IPS DF 6.9 (cell line): ENCODE measurements at places on chromosomes 6 and 20.
A peak's percentile ranks its signal among the peaks of the same experiment; 100 is the strongest.

DNA sequence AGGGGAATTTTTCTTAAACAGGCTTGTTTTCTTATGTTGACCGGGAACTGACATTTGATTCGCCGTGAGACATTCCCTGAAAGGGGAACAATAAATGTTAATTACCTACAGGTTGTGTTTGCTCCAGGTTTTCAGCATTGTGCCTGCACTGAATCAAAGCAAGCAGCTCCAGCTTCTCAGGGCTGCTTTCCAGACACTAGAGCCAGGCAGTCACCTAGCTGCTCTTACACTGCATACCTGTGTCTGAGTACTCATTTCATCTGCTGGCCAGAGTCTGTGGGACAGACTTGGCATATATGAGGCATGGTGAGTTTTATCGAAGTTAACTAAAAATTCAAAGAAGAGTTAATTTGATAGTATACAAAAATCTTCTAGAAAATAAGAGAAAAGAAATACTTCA lies 951.8 kb upstream of the MAP3K7 start:
- no peak for DNase-seq

DNA sequence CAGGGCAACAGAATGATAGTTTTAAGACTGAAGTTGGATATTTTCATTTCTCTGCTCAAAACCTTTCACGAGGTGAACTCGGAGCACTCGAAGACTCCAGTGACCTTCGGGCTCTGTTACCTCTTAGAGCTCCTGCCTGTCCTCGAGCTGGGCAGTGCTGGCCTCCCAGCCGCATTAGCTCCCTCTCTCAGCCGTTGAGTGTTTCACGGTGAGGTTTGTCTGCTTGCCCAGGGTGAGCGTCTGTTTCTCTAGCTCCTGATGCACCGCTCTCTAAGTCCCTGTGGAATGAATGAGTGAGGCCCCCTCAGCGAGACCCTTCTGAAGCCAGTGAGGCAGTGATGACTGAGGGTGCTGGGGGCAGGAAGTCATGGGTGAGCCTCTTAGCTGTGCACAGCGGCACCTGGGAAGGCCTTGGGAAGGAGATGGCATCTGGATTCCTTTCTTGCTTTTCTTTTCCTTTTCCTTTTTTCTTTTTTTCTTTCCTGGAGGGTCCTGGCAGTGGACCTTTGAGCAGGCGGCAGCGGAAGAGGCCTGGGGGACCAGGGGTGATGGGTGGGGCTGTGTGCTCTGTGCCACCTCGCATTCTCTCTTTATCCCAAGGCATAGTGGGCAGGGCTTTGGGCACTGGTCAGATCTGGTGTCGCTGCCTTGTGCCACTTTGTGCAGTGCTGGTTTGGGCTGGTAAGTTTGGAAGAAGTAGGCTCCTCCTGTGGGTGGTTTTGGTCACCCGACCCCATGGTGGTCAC lies 2.2 kb downstream of the PSMG4 start:
- DNase-seq = no peak

- peak; percentile 81 for DNase-seq
These were observed 132.2 kb downstream of the OGFRL1 start for GRCh38 chr6:71420693-71421328.

GRCh38 chr20:53002786-53003185 lies 30.6 kb downstream of the TSHZ2 start:
- DNase-seq = no peak

DNA sequence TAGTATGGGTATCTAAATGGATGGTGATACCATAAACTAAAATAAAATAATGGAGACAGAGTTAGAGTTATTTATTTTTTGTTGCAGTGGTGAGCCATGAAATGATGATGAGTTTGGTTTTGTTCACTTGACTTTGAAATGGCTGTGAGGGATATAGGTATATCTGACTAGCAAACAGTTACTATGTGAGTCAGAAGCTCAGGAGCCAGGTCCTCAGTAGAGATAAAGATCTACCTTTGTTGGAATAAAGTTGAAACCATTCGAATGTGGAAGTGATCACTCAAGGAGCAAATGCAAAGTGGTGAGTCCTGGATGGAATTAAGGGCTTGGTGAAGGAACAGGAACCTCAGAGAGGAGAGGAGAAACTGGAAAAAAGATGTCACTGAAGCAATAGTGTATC lies 86.0 kb upstream of the TPD52L1 start:
- DNase-seq = no peak

GRCh38 chr6:157134402-157135047 lies 188.8 kb downstream of the TMEM242 start:
- no peak for DNase-seq

DNA sequence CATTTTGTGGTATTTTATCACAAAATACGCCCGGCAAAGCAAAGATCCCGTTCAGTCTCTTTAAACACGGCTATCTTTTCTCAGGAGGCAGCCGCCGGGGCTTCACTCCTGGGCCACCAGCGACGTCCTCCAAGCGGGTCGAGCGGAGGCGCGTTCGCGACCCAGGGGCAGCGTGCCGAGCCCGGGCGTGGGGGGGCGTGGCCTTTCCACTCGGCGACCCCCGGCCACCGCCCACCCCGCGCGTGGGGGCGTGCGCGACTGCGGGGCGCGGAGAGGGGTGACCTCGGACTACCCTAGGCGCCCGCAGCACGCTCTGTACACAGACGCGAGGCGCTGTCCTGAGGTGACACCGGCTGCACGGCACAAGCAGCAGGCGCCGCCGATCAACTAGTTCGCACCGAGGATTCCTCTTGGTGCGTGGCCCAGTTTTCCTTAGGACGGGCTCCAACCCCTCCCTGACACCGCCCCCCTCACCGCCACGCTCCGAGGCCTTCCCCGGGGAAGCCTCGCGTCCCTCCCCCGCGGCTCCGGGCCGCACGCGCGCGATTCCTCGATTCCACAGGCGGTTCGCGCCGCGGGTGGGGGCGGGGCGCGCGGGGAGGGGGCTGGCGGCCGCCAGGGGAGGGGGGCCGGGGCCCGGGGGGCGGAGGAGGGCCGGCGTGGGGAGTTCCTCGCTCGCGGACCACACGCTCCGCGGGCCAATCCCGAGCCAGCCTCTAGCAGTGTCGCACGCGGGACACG lies 1.1 kb upstream of the JARID2 start:
- no peak for DNase-seq

DNA sequence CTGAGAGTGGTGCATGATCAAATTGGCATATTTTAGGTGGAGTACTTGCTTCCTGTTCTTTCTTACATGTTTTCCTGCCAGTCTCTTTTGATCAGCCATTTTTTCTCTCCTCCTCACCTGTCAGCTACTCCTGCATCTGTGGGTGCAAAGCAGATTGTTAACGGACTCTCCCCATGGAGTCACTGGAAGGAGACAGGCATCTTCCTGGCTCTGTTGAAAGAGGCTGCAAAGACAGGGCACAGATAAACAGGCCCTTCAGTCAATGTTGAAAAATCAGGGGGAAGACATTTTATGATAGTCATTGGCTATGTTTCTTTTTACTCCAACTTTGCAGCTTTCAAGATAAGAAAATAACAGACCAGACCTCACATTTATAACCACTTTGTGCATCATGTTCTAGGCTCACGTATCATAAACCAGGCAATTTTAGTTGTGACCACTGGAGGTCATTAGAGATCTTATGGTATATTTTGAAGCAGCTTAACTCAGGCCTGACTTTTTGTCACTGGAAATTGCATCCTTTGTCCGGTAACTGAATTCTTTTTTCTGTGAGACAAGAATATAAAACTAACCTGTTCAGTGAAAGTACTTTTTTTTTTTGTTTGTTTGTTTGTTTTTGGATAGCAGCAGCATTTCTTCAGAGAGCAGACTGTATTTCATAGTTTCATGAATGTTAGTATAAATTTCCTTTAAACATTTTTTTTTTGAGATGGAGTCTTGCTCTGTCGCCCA lies 20.1 kb downstream of the ECT2L start:
- DNase-seq = no peak

DNA sequence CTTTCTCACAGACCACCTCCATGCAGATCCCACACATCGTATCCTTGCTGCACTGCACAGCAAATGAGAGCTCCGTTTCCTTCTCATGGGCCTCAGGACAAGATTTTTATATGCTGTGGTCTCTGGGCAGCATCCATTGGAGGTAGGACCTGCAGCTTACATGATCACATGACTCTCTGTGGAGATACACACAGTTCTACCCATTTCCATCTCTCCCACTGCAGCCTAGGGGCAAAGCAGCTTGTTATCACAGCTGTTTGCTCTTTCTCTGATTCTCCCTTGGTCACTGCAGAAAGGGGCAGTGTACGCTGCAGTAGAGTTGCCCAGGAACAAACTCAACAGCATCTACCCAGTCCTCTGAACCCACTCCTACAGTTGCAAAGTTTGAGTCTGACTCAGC lies 48.9 kb downstream of the ZNF334 start:
- no peak for DNase-seq

- DNase-seq = peak; percentile 85
These were observed at the start of the genes DYNLT2 and ERMARD for GRCh38 chr6:169751242-169752073. TSS of gene DYNLT2 (minus strand) at chr6:169751572. CDS start at chr6:169751458, 114 bp downstream. TSS of gene ERMARD (plus strand) at chr6:169751622. CDS start at chr6:169751658, 36 bp downstream.

- DNase-seq = no peak
These were observed 9.9 kb downstream of the ATXN1 start for GRCh38 chr6:16751251-16751946.

GRCh38 chr6:125871365-125871764 lies 80.6 kb downstream of the NCOA7 start:
- no peak for DNase-seq

GRCh38 chr6:38138374-38138773 lies 318.8 kb downstream of the ZFAND3 start:
- DNase-seq = peak; percentile 66

DNA sequence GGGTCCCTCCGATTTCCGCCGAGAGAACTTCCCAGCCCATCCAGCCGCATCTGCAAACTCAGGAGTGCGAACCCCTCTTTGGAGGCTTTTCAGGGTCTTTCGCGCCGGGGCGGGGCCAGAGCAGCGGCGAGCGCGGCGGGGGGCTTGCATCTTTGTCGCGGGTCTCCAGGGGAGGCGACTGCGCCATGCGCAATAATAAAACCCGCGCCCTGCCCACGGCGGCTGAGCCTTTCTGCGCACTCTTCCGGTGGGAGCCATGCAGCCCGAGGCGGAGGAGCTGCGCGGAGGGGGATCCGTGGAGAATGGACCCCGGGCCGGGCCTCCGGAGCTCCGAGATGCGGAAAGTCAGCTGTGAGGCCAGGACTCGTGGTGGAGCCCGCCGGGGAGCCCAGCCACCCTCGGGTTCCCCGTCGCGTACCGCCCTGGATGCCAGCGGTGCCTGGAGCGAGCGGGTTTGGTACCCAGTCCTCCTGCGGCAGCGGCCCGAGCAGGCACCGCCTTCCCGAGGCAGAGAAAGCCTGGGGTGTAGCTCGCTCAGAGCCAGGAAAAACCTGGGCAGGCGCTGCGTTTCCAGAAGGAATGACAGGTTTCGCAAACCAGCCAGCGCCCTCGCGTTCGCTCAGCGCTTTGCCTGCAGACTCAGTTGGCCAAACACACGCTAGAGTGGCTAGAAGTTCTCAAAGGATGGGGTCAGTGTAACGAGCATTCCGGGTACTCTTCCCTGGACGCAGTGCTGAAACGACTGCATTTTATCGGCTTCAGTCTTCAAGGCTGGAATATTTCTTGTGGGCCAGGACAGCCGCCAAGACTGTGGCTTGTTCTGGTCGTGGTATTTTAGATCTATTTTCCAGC lies 1.2 kb downstream of the AKAP12 start:
- DNase-seq = no peak

DNA sequence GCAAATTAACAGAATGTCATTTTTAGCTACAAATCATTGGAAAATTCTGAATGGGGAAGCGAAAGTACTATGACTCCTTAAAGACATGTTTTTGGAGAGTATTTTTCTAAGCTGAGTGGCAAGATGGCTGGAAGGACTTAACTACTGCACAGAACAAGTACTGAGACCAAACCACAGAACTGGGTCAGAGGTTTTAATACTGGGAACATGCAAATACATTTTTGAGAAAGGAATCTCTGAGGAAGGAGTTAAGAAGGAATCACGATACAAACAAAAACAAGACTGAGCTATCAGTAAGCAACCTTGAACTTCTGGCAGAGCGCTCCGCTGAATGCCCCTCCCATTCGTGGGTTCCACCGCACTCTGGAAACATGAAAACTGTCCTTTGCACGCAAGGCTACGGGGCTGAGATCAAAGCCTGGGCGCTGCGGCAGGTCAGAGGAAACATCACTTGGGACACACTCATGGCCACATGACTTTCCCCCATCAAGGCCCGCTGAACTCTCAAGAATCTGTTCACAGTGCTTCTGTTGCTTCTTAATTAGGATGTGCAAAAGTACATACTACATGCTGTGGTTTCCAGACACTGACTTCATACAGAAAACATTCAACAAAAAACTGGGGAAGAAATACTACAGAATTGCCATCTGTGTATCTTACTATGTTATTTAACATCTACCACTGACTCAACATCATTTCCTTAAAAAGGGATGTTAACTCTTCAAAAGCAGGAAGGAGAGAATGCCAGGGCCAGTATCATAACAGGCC lies 27.8 kb downstream of the SLC23A2 start:
- no peak for DNase-seq

DNA sequence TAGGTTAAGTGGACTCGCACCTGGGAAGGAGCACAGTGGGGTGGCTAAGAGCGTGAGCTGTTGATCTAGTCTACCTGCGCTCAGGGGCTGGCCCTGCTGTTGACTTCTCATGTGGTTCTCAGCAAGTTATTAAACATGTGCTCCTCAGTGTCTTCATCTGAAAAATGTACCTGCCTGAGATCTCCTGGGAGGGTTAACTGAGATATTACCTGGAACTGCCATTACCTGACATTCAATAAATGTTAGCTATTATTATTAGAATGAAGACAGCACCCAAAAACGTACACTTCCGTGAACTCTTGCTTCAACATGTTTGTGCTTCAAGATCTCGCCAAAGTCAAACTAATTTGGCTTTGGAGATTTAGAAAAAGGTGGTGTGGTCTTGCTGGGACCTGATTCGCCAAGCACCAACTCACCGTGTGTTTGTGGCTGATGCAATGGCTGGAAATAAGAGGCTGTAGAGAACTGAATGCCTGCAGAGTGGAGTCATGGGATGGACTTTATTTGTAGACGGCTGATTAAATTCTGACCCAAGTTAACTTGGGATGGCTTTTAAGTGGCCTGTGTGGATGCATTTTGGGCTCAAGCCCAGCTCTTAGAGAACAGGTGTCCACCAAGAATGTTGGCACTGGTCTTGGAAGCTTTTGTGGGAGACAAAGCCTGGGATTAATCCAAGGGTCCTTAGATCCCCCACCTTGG lies 692.9 kb downstream of the QKI start:
- no peak for DNase-seq

DNA sequence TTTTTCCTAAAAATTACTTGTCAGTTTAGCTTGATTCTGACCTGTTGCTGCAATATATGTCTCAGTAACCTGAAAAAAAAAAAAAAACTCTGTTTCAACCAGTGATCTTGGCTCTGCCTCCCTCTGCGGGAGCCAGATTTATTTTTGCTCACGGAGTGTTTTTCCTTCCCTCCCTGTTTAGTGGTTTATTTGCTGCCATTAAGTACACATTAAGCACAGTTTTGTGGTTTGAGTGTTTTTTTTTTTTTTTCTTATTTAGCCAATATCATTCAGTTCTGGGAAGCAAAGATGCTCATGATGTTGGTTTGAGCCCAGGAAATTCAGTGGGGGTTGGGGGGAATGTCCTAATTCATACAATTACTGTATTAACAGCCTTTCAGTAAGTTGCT lies 110.1 kb upstream of the GPR6 start:
- DNase-seq = no peak

DNA sequence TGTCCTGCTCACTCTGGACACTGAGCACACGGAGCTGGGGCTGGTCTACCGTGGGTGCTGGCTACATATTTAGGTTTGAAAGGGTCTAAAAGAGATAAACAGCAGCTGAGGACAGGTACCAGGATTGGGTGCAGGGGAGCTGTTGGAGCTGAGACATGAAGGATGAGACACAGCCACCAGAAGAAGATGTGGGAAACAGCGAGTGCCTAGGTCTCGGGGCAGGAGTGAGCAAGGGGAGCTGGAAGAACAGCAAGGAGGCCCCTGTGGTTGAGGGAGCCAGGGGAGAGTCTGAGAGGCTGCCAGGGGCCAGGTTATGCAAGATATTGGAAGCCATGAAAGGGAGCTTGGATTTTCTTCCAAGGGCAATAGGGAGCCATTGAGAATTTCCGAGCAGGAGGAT lies 434.0 kb upstream of the SULF2 start:
- no peak for DNase-seq
